ENCODE measurements at places on chromosomes 7 and 10.
A peak's percentile ranks its signal among the peaks of the same experiment; 100 is the strongest.

DNA sequence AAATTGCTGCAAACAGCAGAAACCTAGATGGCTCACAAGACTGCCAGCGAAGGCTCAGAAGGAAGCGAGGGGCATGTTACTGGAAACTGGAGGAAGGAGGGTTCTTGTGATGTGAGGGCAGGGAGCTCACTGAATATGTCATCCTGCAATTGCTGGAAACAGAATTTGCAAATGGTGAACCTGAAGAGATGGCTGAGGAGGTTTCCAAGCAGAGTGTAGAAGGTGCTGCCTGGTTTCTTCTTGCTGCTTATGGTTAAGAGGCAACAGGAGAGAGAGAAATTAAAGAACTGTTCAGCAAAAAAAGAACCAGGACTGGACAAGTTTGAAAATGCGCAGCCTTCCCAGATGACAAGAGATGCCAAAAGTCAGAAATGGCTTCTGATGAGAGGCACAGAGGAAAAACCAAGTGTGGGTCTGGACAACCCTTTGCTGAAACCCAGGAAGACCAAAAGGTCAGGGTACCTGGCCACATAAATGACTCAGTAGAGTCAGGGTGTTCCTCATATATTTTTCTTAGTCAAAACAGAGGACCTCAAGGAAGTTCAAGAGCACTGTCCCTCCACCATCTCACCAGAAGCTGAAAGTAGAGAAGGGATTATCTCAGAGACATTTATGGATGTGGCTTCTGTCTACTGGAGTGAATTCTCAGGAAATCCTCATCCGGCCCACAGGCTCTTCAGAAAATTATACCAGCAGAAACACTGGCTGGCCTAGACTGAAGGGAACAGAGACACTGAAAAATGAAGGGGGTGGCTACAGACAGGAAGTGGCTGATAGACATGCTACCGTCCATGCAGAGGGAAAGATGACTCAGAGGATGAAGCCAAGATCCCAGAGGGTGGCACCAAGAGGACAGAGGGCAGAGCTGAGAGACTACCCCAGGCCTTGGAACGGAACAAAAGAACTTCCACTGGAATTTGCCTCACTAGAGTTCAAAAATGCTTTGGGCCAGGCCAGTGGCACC is 10.1 kb downstream of the PAPOLB start:
- DNase-seq: no peak

DNA sequence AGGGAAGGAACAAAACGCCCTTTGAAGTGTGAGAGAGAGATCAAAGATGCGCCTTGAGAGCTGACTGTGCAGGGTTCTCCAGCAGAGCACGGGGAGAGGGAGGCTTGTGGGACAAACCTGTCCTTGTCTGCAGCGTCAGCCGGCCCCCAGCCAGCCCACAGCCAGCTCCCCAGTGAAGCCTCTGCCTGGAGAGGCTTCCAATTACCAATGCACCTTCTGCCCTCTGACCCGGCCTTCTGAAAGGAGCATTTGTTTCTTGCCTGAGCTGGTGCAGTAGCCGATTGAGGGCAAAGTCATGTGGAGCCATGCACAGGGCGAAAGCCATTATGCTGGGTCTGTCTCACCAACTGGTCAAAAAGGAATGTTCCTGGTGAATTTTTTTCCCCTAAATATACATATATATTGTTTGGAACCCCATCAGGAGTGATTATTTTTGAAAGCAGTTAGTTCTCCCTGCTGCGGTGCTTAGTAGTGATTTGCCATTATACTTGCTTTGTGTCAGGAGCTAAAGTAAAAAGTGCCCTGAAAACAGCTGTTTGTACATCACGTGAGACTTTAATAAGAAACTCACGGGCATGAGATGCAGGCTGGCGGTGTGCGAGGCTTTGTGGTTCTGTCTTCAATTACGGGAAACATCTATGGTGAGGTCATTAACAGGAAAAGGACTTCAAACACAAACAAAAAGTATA is 268.6 kb downstream of the KLF6 start:
- DNase-seq: no peak

DNA sequence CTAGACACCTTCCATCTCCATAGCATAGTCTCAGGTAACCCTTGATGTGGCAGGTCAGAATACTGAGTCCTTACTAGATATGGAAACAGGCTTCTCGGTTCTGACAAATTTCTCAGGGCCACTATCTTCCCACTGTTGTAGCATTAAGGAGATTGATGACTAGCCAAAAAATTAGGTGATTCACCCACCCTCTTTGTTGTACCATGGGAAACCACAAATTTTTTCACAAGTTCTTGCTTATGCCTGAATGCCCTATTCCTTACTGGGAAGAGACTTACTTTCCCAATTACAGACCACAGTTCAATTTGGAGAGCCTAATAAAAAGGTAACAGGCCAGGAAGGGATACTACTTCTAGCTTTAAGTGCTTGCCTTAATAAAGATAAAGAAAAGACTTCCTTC is 948.8 kb downstream of the GRM8 start:
- no peak for DNase-seq

DNA sequence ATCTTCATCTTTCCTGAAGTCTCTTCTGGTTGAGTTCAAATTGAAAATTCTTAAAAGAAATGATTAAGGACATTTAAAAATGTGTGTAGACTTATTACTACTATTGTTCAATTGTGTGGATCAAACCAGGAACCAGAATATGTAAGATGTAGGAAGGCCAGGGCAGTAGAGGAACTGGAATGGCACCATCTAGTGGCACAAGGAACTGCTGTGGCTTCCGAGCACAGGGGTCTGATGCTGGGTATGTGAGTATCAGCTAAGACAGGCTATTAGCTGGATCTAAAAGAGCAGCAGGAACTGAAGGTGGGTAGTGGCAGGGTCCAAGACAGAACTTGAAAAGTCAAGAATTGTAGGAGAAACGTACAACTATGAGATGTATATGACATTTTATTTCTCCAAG is 247.3 kb downstream of the SEMA3A start:
- peak; percentile 48 for DNase-seq

GRCh38 chr10:133520193-133520738 is 6.9 kb upstream of the CYP2E1 start:
- peak; percentile 85 for DNase-seq

- no peak for DNase-seq
Observed at GRCh38 chr10:35355971-35356724, 19.8 kb downstream of the CCNY start.

DNA sequence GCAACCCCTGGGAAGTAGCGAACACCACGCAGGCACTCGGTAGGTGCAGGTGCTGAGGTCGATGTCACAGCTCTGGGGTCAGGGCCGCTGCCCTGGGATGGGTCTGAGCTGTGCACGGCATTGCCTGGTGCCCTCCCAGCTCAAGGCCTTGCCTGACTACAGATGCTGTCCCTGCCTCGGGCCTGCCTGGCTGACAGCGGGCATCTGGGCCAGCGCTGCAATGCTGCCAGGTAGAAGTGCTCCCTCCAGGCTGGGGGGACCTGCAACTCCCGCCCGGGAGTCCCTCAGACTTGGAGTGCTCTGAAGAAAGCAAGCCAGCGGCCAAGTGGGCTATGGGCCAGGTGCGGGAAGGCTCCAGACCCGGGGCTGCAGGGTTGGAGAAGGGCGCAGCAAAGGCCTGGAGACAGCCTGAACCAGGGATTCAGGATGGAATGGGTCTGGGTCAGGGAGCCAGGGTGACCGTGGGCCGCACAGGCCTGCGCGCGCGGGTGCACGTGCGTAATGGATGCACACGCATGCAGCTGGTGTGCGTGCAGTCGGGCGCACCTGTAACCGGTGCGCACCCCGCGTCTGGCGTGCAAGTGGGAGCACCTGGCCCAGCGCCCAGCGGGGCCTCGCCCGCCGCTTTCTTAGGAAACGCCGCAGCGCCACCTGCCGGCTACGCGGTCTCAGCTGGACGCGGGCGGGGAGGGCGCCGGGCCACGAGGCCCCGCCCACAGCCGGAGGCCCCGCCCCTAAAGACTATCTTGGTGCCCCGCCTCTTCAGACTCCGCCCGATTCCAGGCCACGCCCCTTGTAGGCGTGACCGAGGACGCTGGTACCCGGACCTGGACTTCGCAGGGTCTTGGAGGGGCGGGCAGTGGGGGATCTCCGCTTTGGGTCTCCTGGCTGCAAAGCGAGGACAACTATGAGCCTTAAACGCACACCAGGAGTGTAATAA is 46.7 kb downstream of the MICALL2 start:
- DNase-seq: peak; percentile 97

- peak; percentile 67 for DNase-seq
Observed at GRCh38 chr7:97016381-97017191, 8.0 kb downstream of the DLX5 start.

DNA sequence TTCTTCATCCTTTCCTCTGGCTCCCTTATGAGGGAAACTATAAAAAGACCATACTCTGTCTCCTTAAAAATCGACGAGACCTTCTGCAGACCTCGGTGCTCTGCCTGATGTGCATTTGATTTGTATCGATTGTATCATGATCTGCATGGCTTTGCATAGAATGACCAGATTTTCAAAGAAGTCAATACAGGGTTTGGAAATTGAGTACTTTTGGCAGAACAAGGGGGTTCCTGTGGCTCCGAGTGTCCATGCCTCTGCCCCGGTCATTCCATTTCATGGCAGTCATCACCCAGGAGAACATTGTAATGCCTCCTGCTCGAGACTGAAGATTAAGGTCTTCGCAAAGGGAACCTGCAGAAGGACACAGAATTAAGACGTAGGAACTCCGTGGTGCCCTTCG is 685 bp downstream of the CASP2 start:
- DNase-seq: no peak

DNA sequence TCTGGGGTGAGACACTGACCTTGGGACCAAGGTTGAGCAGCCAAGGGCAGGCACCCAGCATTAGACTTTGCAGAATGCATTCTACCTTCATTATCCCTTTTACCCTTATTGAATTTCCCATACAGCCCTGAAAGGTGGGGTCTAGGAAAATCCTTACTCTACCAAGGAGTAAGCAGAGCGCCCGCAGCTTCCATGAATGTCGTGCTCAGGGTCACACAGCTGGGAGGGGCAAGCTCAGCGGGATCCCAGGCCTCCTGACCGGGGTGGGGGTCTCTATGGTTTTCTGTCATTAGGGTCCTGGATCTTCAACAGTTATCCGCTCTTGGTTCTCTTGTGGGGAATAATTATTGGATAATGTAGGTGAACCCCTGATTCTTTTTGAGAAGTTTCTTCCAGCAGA is 30.7 kb upstream of the BTBD16 start:
- DNase-seq: no peak

- no peak for DNase-seq
Observed at GRCh38 chr7:105623378-105623777, 42.1 kb upstream of the EFCAB10 start.

- DNase-seq: no peak
Observed at GRCh38 chr10:32204606-32205005, 142.4 kb downstream of the EPC1 start.

GRCh38 chr7:50812841-50813475 is 30.3 kb upstream of the GRB10 start:
- no peak for DNase-seq

DNA sequence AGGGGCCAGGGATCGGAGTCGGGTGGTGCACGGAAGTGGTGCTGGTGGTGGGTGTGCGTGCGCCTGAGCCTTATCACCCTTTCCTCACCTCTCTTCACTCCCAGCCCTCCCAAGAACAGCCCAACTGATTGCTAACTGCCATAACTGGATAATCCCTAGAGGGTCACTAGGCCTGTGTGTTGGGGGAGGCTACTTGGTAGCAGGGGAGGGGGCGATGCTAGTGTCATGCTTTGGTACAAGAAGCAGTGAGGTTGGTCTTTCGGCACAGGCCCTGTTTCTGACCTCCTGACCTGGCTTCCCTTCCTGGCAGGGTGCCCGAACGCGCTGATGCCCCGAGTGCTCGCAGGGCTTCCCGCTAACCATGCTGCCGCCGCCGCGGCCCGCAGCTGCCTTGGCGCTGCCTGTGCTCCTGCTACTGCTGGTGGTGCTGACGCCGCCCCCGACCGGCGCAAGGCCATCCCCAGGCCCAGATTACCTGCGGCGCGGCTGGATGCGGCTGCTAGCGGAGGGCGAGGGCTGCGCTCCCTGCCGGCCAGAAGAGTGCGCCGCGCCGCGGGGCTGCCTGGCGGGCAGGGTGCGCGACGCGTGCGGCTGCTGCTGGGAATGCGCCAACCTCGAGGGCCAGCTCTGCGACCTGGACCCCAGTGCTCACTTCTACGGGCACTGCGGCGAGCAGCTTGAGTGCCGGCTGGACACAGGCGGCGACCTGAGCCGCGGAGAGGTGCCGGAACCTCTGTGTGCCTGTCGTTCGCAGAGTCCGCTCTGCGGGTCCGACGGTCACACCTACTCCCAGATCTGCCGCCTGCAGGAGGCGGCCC is 652 bp downstream of the KAZALD1 start:
- DNase-seq: peak; percentile 89

Measured in BE2C (cell line).